ENCODE measurements at places on chromosomes 4 and X.

- peak; percentile 25 for DNase-seq
Measured at GRCh38 chr4:41796545-41797210, 48.2 kb upstream of the PHOX2B start.

DNA sequence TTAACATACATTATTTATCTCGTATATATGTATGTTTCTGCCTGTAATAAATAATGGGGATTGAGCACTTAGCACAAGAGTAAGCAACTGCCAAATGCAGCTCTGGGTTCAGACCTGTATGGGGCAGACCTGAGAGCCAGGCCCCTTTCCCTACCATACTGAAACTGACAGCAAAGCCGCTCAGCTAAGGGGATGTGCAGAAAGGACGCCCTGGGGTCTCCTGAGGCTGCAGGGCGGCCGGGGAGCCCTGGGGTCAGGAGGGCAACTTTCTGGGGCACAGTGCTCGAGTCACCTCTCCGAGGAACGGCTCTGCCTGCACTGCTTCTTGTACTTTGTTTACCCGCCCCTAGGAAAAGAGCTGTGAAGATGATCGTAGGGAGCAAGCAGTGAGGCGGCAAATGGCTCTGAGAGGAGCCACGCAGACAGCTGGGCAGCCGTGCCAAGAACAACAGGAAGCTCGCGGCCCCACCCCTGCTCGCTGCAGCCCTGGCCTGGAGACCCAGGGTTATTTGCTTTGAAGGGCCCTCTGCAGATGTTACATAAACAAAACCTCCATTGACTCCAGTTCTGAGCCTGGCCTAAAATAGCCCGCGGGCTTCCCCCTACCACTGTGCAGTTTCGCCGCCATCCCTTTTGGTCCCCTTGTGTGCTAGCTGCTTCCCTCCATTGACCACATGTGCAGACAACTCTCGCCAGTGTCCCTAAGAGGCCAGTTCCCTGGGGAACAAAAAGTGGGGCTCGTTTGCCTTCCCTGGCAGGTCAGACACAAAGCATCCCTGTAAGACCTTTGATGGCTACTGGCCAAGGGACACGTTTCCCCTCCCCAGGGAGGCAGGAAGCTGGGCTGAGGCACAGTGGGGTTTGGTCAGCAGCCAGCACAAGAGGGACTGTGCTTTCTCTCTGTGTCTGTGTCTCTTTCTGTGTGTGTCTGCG is 111.3 kb upstream of the LNX1 start:
- peak; percentile 97 for DNase-seq

GRCh38 chr4:52472444-52472843 is 186.7 kb downstream of the USP46 start:
- no peak for DNase-seq

- DNase-seq, result peak; percentile 76
Measured at GRCh38 chr4:41620594-41621256, 82.8 kb downstream of the LIMCH1 start.

- DNase-seq, result no peak
Measured at GRCh38 chr4:153628796-153629315, 55.2 kb upstream of the TLR2 start.

DNA sequence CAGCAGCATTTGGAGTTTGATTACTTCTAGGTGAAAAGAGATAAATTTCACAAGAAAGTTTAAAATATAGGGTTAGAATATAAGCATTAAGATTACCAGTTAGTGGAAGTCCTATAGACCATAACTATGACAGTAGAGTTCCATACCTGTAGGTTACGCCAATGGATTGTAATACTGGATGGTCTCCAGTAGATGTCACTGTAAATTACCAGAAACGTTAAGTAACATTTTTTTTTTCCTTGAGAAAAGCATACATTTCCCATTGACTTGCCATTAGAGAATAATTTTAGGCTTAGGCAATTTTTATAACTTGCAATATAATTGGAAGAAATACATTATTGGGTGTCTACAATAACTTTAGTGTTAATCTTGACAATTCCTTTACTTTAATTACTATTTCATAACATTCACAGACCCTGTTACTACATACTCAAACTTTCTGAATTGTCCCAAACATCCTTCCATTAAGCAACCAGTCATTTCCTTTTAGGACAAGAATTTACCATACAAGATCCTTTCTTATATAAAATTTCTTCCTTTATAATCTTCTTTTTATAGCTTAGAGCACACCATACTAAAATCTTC is 304.1 kb upstream of the TECRL start:
- DNase-seq, result peak; percentile 30

GRCh38 chrX:95884186-95884585 is 800.5 kb upstream of the DIAPH2 start:
- DNase-seq, result no peak

- DNase-seq, result peak; percentile 38
Measured at GRCh38 chrX:49840679-49841078, 11.6 kb downstream of the PAGE4 start.

DNA sequence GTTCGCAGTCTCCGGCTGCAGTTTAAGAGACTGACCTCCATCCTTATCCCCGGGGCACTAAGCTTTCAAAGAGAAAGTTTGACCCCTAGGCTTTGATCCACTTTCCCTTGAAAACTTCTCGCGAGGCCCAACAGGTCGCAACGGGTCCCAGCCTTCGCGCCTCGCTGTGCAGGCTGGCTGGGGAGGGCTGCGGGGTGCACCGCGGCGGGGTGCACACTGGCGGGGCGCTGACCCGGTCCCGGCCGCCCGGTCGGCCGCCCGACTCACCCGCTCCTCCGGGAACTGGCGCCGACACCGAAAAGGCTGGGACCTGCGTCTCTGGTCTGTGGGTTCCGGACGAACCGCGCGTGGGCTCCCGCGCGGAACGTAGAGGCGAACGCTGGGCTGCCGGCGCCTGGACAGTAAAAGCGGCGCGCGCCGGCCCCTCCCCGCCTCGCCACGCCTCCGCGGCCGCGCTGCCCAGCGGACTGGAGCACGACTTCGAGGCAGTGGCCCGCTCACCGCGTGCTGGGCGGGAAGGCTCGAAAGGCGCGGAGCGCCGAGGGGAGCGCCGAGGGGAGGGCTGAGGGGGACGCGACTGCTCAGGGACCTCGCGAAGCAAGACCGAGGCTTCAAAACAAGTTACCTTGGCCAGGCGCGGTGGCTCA is at the start of gene TAF7L:
Gene TAF7L (minus strand): TSS at position 378 of the 647 bp plus-strand sequence. CDS start 3,791 bp downstream, outside the sequence.
- DNase-seq, result no peak

GRCh38 chr4:3461515-3462291 is 1.4 kb upstream of the DOK7 start:
- no peak for DNase-seq
